NCI-H82 (cell line): ENCODE measurements at places on chromosomes 16 and 17.
A peak's percentile ranks its signal among the peaks of the same experiment; 100 is the strongest.

GRCh38 chr16:30922960-30923535 is 324 bp upstream of the FBXL19 start:
- DNase-seq, result peak; percentile 100

GRCh38 chr17:64732336-64733006 is 70.4 kb upstream of the SMURF2 start:
- DNase-seq, result no peak

- DNase-seq, result no peak
Measured at GRCh38 chr17:76923491-76923890, 55.3 kb downstream of the MGAT5B start.

- no peak for DNase-seq
Measured at GRCh38 chr17:39144416-39144840, 7.0 kb downstream of the PLXDC1 start.

DNA sequence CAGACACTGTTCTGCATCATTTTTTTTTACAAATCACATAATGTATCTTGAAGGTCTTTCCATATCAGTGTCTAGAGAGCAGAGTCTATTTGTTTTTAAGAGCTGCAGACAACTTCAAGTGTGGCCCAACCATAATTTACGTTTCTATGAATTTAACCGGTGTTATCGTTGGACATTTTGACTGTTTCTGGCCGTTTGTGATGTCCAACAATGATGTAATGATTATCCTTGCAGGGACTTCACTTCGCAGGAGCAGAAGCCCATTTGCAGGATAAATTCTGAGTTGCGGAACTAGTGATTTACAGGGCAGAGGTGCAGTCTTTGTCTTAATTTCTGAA is 26.9 kb upstream of the HLF start:
- DNase-seq, result no peak

DNA sequence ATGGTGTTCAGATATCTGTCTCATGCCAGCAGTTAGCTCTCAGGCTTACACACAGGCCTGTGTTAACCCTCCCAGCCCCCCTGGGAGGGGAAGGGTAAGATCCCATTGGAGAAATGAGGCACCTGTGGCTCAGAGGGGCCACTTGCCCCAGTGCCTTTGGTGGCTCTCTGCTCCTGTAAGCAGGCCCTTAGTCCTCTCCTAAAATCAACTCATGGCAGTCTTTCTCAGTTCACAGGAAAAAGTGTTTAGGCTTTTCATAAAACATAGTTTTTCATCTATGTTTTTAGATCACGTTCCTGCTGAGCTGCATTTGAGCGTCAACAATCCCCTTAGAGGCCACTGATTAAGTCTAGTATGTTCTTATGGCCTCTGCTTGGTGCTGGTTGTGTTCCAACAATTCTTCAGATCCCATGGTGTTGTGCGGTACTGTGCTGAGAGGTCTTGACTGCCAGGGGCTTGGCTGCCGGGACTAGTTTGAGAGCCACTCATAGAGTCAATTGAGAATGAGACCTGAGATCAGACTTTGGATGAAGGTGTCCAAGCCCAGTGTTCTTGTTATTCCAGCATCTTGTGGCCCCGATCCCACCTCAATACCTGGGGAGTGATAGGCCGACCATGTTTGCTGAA is 10.6 kb downstream of the TAOK2 start:
- no peak for DNase-seq

DNA sequence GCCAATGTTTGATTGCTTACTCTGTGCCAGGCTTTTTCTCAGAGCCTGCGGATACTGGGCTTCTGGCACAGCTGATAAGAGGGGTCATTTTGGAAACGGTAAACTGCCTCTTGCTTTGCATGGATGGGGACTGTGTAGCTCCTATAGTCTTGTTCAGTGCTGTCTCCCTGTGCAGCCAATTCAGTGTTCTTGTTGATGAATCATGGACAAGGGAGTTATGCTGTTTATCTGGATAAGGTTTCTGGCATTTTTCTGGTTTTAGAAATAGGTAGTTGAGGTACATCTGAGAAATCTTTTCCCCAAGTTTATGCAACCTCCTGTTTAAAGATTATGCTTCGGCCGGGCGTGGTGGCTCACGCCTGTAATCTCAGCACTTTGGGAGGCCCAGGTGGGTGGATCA is 16.7 kb upstream of the TANGO6 start:
- DNase-seq, result no peak

DNA sequence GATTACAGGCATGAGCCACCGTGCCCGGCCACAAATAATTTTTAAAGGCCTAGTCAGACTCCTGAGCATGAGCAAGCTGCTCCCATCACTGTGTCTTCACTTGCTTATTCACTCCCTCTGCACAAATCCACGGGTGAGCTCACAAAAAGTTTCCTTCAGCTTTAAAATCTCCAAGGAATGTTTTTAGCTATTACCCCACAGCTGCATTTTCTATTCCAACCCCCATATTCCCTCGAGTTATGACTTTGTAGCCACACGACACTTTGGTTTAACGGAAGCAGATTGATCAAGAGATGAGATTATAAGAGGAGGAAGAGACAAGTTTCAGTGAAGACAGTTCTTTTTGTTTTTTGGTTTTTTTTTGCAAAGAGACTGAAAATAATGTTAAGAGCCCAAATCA is 49.1 kb upstream of the SLC25A19 start:
- no peak for DNase-seq

- peak; percentile 63 for DNase-seq
Measured at GRCh38 chr17:28916302-28916934, 13.5 kb upstream of the DHRS13 start.

GRCh38 chr17:83002118-83002805 is 77.1 kb upstream of the METRNL start:
- no peak for DNase-seq

- no peak for DNase-seq
Measured at GRCh38 chr16:31130336-31130891, 5.1 kb downstream of the PRSS8 start.

DNA sequence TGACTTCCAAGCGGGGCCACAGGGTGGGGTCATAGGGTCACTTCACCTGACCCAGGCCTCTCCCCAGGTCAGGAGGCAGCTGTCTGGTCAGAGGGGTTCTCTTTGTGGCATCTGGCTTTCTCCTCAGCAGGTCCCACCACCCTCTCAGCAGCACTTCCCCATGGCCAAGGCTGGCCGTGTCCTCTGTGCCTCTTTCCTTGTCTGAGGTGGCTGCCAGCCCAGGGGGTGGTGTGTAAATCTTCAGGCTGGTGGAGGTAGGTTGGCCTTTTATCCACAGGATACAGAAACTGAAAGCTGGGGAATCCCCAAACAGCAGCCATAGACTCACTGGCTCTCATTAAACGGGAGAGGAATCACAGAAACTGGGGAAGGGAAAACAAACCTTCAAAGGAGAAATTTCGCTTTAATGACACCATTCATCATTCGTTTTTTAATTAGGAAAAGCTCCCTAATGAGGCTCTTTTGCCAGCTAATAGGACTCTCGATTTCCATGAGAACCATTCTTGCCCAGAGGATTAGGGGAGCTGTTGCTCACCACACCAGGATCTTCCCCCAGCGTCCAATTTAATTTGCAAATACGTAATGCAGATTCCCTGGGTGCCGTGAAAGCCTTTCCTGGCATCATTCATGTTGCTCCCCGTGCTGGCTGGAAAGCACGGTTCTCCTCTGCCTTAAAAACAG is 18.0 kb downstream of the C17orf75 start:
- DNase-seq, result peak; percentile 55

DNA sequence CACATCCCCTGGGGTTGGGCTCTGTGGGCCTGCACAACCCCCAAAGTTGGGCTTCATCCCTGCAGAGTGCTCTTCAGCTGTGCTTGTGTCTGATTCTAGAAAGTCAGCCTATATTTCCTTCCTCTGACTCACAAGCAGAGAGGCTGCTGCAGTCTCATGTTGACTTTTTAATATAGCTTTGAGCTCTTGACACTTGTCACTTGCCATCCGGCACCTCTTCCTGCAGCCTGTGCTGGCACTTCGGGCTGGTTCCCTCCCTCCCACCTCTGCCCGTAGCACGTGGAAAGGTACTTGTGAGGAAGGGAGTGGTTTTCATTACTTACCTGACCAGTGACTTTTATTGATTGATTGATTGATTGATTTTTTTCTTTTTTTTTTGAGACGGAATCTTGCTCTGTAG is 19.0 kb upstream of the JPT2 start:
- no peak for DNase-seq

GRCh38 chr17:43995150-43995471 is 9.3 kb upstream of the NAGS start:
- DNase-seq, result no peak

DNA sequence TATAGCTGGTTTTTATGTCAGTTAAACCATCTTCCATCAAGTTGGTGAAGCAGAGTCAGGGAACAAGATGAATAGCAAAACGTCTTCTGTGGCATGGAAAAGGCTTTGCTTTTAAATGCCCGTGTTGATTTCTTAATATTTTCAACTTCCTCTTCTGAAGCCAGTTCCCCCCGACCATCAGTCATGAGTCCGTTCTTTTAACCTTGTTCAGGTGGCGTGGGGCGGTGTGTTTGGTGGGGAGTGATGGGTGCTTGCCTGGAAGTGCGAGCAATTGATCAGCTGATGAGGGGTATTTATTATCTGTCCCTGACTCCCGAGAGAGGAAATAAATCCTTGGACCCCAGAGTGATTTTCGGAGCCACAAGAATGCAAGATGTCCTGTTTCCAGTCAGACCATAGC is 147.1 kb downstream of the WWOX start:
- no peak for DNase-seq

- no peak for DNase-seq
Measured at GRCh38 chr17:31249835-31250141, 47.3 kb downstream of the OMG start.

DNA sequence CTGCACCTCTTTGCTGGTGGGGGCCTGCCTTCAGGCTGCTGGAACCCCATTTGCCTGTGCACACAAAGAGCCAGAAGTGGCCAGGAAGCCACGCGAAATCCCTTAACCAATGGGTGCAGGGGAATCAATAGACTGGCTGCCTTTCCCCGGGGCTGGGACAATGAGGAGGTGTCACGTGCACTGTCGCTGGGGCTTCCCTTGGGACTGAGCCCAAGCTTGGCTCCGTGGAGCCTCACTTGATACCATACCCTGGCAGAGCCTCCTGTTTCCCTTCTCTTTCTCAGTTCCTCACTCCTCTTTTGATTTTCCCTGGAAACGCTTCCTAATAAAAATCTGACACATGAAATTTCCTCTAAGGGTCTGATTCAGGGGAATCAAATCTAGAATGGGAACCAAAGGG is 38.8 kb upstream of the C16orf82 start:
- DNase-seq, result no peak

- peak; percentile 13 for DNase-seq
Measured at GRCh38 chr17:67055811-67056745, 11.7 kb downstream of the CACNG1 start.

DNA sequence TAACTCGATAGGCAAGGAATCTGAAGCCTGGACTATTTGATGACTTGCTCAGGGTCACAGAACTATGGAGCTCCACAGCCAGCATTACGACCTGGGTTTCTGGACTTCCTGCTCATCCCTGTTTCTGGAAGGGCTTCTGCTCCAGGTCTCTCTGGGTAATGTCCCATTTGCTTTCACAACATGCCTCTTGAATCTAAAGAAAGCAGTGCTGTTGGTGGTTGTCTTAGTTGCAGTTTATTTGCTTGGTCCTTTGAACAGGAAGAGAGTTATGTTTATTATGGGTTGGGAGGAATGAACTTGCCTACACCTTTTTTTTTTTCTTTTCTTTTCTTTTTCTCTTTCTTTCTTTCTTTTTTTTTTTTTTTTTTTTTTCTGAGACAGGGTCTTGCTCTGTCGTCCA is 84.8 kb downstream of the PITPNC1 start:
- DNase-seq, result no peak

GRCh38 chr16:87201790-87202189 is 115.4 kb downstream of the C16orf95 start:
- no peak for DNase-seq

DNA sequence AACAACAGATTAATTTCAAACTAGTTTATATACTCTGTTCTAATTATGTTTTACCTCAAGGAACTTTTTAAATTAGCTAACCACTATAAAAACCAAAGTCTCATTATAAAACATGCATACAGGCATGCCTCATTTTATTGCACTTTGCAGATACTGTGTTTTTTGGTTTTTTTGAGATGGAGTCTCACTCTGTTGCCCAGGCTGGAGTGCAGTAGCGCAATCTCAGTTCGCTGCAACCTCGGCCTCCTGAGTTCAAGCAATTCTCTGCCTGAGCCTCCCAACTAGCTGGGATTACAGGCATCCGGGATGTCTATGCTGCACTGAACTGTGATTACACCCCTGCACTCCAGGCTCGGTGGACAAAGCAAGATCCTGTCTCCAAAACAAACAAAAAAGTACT is 8.8 kb upstream of the JPT1 start:
- DNase-seq, result no peak
